Endothelial cell of umbilical vein (primary cell): ENCODE measurements at places on chromosomes 2 and 18. TPM values are rescaled to one million over a fixed set of nuclear protein-coding genes. Genes with fewer than 3 reads are reported as not detected.

Gene MEIS1
- total RNA-seq: 26.3 and 26.5 TPM in 2 replicates

Gene SERPINB7
- total RNA-seq: not detected in 2 replicates

Gene SULT1C2
- total RNA-seq: not detected in 2 replicates

Gene PRSS56
- not detected in 2 replicates for total RNA-seq

Gene GPR17
- total RNA-seq: not detected in 2 replicates

Gene CLK1
- total RNA-seq: 79.7 and 92.4 TPM in 2 replicates

Gene UGT1A6
- not detected in 2 replicates for total RNA-seq

Gene NAPG
- 34.1 and 34.7 TPM in 2 replicates for total RNA-seq

Gene GLI2
- 0.13 and 0.51 TPM in 2 replicates for total RNA-seq

Gene ATP6V1B1
- total RNA-seq: 0.60 and 0.77 TPM in 2 replicates

Gene GCG
- not detected in 2 replicates for total RNA-seq

Gene DPY30
- total RNA-seq: 77.5 and 83.4 TPM in 2 replicates

Gene GPR35
- 0.25 and 0.33 TPM in 2 replicates for total RNA-seq

Gene CASP10
- total RNA-seq: 31.1 and 37.6 TPM in 2 replicates

Gene SPEG
- total RNA-seq: 0.21 and 0.84 TPM in 2 replicates

Gene STARD7
- 107 and 132 TPM in 2 replicates for total RNA-seq

Gene ALPI
- total RNA-seq: not detected in 2 replicates

Gene SCN9A
- total RNA-seq: 1.6 and 1.8 TPM in 2 replicates

Gene FAP
- 2.0 TPM in 1 of 2 replicates, not detected in the other for total RNA-seq

Gene GKN1
- total RNA-seq: not detected in 2 replicates

Gene DIS3L2
- total RNA-seq: 31.2 and 31.5 TPM in 2 replicates

Gene ALPG
- total RNA-seq: not detected in 2 replicates

Gene PGAP1
- 9.8 and 13.0 TPM in 2 replicates for total RNA-seq

Gene AP1S3
- total RNA-seq: 3.2 and 3.8 TPM in 2 replicates

Gene KLF7
- total RNA-seq: 42.9 and 53.7 TPM in 2 replicates

Gene CDKL4
- 0.75 and 1.2 TPM in 2 replicates for total RNA-seq

Gene CD207
- total RNA-seq: not detected in 2 replicates

Gene GPR45
- total RNA-seq: not detected in 2 replicates

Gene ANKAR
- total RNA-seq: 4.3 and 4.5 TPM in 2 replicates

Gene ABI2
- total RNA-seq: 61.0 and 74.4 TPM in 2 replicates

Gene RAPH1
- 56.9 and 59.5 TPM in 2 replicates for total RNA-seq

Gene DLX2
- not detected in 2 replicates for total RNA-seq

Gene MARCHF4
- total RNA-seq: 21.5 and 25.2 TPM in 2 replicates

Gene STK39
- total RNA-seq: 13.1 and 16.2 TPM in 2 replicates

Gene CCDC74A
- 6.8 and 7.0 TPM in 2 replicates for total RNA-seq

Gene TRAPPC8
- 30.1 and 34.1 TPM in 2 replicates for total RNA-seq

Gene SCTR
- total RNA-seq: not detected in 2 replicates

Gene HMSD
- not detected in 2 replicates for total RNA-seq

Gene INHBB
- 0.67 and 1.8 TPM in 2 replicates for total RNA-seq

Gene CTAGE1
- total RNA-seq: not detected in 2 replicates

Gene TNS1
- 35.6 and 52.1 TPM in 2 replicates for total RNA-seq

Gene SYT4
- total RNA-seq: not detected in 2 replicates
